ENCODE measurements at places on chromosomes 7 and 10.
A peak's percentile ranks its signal among the peaks of the same experiment; 100 is the strongest.

- no peak for DNase-seq
Observed at GRCh38 chr10:23196915-23197314, 4.8 kb downstream of the PTF1A start.

- DNase-seq: no peak
Observed at GRCh38 chr7:2782121-2782520, 62.0 kb downstream of the GNA12 start.

- DNase-seq: no peak
Observed at GRCh38 chr10:112732277-112732921, 217.6 kb upstream of the TCF7L2 start.

DNA sequence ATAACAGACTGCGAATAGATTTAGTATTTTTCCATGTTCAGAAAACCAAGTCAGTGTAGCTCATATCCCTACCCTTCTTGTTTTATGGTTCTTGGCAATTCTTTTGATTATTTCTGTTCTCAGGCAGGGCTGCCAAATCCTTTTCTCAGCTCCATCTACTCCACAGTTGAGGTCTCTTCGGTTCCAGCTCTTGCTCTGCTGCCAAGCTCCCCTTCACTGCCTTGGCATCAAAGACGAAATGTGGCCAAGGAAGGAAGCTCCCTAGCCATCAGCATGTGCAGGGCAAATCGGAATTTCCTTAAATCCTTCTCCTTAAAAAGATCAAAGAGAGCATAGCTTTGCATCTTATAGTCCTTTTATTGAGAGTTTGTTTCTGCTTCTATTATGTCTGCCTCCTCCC, 116.4 kb upstream of the NOBOX start:
- DNase-seq: no peak

GRCh38 chr7:56033671-56034432, 17.4 kb downstream of the PSPH start:
- peak; percentile 52 for DNase-seq

Measured in breast epithelium (tissue), 4 donors.